ENCODE measurements at places on chromosomes 4 and X. TPM values are rescaled to one million over a fixed set of nuclear protein-coding genes. Genes with fewer than 3 reads are reported as not detected.

DNA sequence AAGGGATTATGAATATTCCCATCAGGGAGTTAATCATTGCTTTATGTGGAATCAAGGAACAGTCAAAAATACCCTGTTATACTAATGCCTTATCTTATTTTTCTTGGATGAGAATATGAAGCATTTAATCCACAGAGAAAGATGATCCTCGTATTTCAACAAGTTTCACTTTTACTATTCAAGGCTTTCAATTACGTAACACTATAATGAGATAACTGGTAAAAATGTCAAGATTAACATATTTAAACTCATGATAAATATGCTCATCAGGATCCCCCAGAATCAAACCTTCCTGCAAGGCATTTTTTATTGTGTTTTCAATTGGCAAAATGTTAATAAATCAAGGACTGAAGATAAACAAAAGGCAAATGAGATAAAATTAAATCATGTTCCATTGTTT lies 5.1 kb downstream of the ZXDA start:
- H3K27me3 ChIP-seq = no peaks in the 10 kb centered on the region
- no peak overlapping the region for H3K4me3 ChIP-seq
- H3K4me1 ChIP-seq = peaks cover 9% of the 10 kb centered on the region

DNA sequence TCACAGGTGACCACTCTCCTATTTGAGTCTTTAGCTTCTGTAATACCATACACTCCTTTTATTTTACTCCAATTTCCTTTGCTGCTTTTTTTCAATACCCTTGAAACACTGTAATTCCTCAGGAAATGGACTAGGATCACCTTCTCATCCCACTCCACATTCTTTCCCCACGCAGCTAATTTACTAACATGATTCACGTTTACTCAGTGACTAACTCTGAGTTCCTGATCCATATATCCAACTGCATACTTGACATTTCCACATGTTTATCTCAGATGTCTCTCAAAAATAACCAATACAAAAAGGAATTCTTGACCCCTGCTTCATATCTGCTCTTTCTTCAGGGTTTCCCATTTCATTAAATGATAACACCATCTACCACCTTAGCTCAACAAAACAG lies 19.9 kb downstream of the RPS6KA6 start:
- no peak for DNase-seq
- no peaks in the 10 kb centered on the region for H3K36me3 ChIP-seq

GRCh38 chrX:100358766-100359165 lies 51.3 kb downstream of the PCDH19 start:
- no peaks in the 10 kb centered on the region for H3K4me1 ChIP-seq
- H3K4me3 ChIP-seq = no peak overlapping the region
- DNase-seq = no peak
- H3K36me3 ChIP-seq = no peaks in the 10 kb centered on the region

- H3K27ac ChIP-seq = no peak overlapping the region
- peaks cover 22% of the 10 kb centered on the region for H3K4me1 ChIP-seq
- no peak overlapping the region for H3K4me3 ChIP-seq
Observed at GRCh38 chrX:68865300-68865699, 36.5 kb downstream of the EFNB1 start.

- no peak for DNase-seq
- no peak overlapping the region for H3K4me3 ChIP-seq
- H3K27me3 ChIP-seq = no peaks in the 10 kb centered on the region
- H3K36me3 ChIP-seq = no peaks in the 10 kb centered on the region
- H3K4me1 ChIP-seq = peaks cover 7% of the 10 kb centered on the region
- H3K27ac ChIP-seq = no peak overlapping the region
Observed at GRCh38 chr4:187608001-187608421, 387.6 kb upstream of the ZFP42 start.

GRCh38 chrX:102546828-102547493 lies 30.4 kb upstream of the TMSB15A start:
- H3K4me1 ChIP-seq = no peaks in the 10 kb centered on the region
- no peak overlapping the region for H3K4me3 ChIP-seq
- DNase-seq = no peak
- H3K36me3 ChIP-seq = no peaks in the 10 kb centered on the region
- H3K27me3 ChIP-seq = peaks cover 3% of the 10 kb centered on the region
- H3K27ac ChIP-seq = no peak overlapping the region

The JCHAIN gene
- not detected for total RNA-seq

The ASB11 gene
- total RNA-seq = not detected

The EBP gene
- 159 TPM for total RNA-seq

The PRDX4 gene
- total RNA-seq = 129 TPM
